ENCODE measurements at places on chromosomes 6 and 20.
A peak's percentile ranks its signal among the peaks of the same experiment; 100 is the strongest.

DNA sequence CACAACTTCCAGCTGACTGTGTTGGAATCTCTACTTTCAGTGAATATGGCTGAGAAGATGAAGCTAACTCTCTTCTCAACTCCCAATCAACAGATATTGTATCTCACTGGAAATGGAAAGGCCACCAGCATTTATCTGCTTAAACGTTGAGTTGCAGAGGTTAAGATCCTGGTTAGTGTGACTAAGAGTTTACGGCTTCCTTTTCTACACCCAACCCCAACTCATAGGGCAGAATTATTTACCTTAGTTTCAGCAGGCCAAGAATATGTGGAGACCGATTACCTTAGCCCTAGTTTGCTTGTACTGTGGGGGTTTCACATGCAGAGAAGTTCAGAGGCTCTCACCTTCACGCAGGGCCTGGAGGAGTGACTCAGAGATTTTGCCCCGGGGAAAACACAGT, 1026.6 kb downstream of the EYS start:
- no peak for DNase-seq

DNA sequence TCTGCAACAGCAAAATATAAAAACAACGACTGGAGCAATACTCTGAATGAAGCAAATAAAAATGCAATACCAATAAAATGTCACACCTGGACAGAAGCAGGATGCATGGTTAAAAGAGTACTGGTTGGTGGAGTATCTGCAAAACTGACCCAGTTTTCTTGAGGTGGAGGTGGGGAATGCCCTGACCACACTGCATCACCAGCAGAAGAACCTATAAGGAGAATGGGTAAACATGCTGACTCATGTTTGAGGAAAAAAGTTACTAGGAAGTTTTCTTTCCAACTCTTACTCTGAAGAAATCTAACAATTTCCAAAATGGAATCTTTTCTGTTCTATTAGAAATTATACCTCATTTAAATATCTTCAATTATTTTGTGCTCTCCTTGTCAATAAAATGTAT, 43.6 kb downstream of the REPS1 start:
- DNase-seq = no peak

DNA sequence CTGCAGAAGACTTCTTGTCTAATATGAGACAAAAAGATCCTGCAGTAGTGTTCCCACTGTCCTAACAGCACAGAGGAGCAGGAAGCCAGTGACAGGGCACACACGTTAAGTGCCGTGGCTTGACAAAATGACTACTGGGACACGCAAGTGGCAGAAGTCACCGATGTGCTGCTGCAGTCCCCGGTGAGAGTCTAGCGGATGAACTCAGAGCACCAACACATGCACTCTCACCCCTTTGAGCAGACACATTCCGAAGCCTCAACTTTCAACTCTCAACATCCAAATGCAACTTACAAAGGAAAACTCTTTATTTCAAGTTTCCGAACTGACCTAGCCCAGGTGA, 898 bp downstream of the LAMA4 start:
- no peak for DNase-seq

GRCh38 chr6:16450821-16451220, 212.4 kb downstream of the GMPR start:
- no peak for DNase-seq

DNA sequence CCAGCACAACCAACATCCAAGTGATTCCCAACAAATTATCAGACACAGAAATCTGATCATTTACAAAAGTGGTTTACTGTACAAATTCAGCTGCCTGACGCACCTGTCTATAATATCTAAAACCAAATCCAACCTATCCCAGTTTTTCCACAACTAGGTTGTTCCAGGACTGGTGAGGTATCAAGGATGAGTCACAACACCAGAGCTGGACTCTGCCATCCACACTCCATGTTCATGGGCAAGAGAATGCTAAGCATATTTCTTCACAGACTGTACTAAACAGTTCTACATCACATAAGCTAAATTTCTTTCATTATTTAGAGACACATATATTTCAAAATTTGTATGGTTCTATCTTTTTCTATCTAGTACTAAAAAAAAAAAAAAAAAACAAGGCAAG, 141.6 kb downstream of the BTBD9 start:
- no peak for DNase-seq

DNA sequence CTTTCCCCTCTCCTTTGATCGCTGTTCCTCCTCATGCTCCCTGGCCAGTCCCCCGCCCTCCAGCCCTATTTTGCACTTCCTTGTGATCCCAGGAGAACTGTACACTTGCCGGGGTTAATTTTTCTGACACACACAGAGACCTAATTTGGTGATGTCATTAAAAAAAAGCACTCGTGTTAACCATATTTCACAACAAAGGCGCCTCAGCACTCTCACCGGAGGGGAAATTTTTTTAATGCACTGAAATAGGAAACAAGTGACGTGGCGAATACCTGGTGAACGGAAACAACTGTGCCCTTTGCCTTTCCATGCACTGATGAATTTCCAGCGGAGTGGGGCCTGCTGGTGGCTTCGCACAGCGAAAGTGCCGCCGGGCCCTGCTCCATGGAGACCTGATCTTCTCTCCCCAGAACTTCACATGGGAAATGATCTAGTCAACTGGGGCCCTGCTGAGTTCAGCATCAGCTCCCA, 53.9 kb upstream of the TAGAP start:
- peak; percentile 35 for DNase-seq

- DNase-seq = no peak
These were observed 7.8 kb downstream of the PDE10A start for GRCh38 chr6:165655191-165655590.

- no peak for DNase-seq
These were observed 7.5 kb downstream of the YTHDF1 start for GRCh38 chr20:63208346-63208909.

GRCh38 chr20:20782755-20783154, 70.3 kb upstream of the RALGAPA2 start:
- no peak for DNase-seq

DNA sequence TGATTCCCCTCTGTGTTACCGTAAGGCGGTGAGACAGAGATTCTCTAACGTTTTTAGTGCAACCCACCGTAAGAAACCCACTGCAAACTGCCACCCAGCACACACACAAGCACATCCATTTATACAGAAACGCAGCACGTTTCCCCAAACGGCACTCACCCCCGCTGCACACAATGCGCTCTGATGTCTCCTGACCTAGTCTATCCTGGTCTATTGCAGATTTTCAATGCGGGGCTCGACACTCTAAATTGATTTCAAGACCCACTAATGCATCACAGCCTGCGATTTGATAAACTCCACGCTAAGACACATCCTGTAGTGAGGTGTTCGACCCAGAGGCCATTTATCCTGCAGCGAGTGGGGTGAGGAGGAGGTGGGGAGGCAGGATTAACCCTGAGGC, 63.7 kb upstream of the SULF2 start:
- DNase-seq = no peak

- DNase-seq = no peak
These were observed 51.5 kb downstream of the BMP7 start for GRCh38 chr20:57214948-57215347.

- no peak for DNase-seq
These were observed 312.0 kb upstream of the NT5E start for GRCh38 chr6:85137865-85138264.

GRCh38 chr6:29227235-29227634, 56.5 kb downstream of the OR2J2 start:
- no peak for DNase-seq

DNA sequence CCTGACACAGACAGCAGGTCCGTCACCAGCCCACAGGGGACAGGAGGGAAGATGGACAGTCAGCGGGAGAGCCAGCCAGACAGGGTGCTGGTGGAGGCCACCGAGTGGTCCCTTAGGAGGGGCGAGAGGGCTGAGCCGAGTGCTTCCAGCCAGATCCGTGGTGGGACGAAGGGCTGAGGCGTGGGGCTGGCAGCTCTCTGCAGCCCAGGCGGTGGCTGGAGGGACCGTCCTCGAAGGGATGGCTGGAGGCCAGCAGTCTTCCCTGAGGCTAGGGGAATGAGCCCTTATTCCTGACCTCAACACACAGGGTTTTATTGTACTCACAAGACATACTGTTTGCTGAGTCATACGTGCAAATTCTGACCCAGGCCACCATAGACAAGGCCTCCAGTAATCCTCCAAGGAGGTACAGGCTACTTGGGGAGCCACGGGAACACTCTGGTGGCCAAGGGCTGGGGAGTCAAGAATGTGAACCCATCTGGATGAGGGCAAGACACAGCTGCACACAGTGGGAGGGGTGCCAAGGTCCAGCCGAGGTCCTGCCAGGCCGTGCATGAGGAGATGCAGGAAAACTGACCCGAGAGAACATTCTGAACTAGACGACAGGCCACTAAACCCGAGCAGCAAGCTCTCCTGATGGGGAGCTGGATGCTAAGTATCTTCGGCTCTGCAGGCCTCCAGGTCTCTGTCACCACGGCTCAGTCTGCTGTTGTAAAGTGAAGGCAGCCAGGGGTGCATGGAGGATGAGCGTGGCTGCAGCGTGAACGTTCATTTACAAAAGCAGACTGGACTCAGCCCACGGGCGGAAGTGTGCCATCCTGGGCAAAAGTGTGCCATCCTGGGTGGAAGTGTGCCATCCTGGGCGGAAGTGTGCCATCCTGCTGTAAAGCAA, 242.5 kb downstream of the TTLL2 start:
- no peak for DNase-seq

- no peak for DNase-seq
These were observed 213.8 kb downstream of the BCAS1 start for GRCh38 chr20:53856300-53857295.

- DNase-seq = no peak
These were observed 1.1 kb upstream of the FAXC start for GRCh38 chr6:99350573-99350972.

DNA sequence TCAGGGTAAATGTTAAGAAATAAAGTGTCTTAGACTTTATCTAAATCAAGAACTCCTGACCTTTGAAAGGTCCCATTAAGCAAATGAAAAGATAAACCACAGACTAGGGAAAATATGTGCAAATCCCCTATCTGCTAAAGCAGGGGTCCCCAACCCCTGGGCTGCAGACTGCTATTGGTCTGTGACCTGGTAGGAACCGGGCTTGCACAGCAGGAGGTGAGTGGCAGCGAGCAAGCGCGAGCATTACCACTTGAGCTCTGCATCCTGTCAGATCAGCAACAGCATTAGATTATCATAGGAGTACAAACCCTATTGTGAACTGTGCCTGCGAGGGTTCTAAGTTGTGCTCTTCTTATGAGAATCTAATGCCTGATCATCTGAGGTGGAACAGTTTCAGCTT, 42.4 kb downstream of the LCA5 start:
- no peak for DNase-seq

DNA sequence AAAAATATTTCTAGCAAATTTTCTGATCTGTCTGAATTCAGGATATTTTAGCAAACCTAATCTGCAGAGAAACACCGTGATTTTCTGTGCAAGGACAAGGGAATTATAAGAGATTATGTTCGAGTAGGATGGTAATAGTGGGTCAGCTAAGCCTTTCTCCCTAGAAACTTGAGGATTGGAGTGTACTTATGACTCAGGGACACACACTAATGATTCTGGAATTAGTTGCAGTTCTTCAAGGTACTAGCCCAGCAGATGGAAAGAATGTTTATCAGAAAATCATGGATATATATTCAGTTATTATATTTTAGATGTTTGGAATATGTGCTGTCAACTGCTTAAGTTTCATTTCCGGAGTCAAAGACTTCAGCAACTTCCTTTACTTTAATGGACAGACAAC, 177.1 kb upstream of the MAP3K7 start:
- DNase-seq = no peak

- no peak for DNase-seq
These were observed 76.0 kb downstream of the EZR start for GRCh38 chr6:158743033-158743651.

GRCh38 chr20:40433341-40433861, 255.6 kb downstream of the MAFB start:
- DNase-seq = no peak

- no peak for DNase-seq
These were observed 175.6 kb downstream of the PHACTR1 start for GRCh38 chr6:12892151-12892550.

GRCh38 chr20:43981540-43981939, 66.9 kb downstream of the TOX2 start:
- DNase-seq = no peak

DNA sequence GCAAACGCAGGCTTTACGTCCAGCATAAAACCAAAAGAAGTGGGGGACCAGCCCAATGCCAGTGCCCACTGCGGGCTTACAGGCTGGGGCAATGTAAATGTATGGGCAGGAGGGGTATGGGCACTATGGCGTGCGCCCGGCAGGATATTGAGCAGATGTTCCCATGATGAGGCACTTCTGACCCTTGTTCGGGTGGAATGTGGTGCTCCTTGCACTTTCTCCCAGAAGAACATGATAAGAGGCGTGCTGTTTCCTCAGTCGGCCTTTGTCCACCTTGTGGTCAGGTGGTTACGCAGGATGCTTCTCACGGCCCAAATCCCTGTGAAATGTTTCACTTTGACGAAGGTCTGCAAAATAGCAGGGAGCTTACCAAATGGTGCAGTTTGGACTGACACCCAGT, 4.8 kb upstream of the GPR31 start:
- no peak for DNase-seq

- no peak for DNase-seq
These were observed 163.9 kb upstream of the ZNF217 start for GRCh38 chr20:53757472-53757913.

DNA sequence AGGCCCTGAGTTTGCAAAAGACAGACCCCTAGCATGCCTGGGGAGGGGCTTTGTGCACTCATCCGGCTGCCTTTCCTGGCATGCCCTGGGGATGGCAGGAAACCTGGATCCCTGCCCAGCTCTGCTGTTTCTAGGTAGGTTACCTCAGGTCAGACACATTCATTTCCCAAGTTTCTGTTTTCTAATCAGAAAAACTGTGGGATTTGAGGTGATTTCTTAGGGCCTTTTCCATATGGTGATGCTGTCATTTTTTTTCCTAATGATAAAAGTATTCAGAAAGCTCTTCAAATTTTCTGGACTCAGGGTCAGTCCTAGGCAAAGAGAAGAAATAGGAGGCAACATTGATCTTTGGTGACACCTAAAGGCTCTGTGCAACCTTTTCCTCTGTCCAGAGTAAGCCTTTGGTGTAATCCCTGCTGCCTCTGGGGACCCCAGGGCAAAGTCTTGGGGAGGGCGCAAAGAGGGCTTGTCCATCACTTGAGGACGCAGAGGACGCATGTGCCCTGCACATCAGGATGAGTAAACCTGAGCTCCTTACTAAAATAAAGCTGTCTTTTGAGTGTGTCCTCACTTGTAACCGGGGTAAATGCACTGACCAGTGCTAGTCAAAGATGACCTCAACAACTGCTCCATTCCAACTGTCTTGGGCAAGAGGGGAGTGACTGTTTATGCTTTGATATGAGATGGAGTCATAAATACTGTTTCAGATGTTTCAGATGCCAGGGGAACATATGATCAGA, 13.5 kb upstream of the TRAM2 start:
- no peak for DNase-seq

GRCh38 chr6:148508401-148509041, 165.9 kb downstream of the SASH1 start:
- DNase-seq = no peak

- no peak for DNase-seq
These were observed 94.9 kb upstream of the CEP85L start for GRCh38 chr6:118746145-118746824.

Measured in NCI-H2107 (cell line).